Activated gamma-delta T cell treated with anti-CD3 and anti-CD28 coated beads, Interleukin-2, amount 50 U/mL, for 16 hours (primary cell): ENCODE measurements at places on chromosomes 4 and X.

DNA sequence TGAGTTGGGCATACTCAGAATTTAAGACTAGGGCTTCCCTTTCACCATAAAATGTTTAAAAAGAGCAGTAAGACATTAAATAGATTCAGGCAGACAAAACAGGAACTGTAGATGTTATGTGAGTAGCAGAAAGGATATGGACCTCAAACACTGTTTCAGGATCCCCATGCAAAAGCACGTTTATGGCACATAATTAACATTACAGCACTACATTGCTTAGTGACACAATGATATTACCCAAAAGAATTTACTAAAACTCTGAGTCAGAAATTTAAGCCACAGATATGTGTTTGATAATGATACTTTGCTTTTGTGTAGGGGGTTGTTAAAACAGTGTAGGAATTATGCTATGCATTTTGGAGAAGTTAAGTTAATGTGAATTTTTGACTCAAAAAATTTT is 266.3 kb downstream of the PDGFC start:
- DNase-seq, result no peak

DNA sequence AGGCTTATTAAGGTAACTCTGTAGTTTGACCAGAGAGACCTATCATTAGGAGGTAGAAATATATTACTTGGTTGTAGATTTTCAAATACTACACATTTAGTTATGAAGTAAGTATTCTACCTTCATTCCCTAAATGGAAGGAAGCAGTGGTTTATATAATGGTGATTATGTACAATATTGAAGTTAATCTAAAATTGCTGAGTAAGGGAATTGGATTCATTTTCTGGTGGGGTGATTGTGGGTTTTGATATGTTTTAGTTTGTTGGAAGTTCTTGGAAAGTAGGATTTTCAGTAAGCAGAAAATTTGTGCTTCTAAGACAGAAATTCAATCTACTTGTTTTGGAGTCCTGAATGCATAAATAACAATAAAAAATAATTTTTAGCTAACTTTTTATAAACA is 1830.9 kb upstream of the ADGRL3 start:
- no peak for DNase-seq

DNA sequence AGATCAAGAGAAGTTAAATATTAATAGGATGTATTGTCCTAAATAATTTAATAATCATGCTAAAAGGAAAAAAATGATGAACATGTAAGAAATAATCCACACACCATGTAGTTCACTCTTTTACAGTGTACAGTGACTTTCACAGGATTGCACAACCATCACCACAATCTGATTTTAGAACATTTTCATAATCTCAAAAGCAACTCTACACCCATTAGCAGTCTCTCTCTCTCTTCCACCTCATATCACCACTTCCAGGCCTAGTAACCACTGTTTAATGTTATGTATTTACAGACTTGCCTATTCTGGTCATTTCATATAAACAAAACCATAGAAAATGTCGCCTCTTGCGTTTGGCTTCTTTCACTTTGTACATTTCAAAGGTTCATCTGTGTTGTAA is 153.4 kb downstream of the FSTL5 start:
- DNase-seq, result no peak

DNA sequence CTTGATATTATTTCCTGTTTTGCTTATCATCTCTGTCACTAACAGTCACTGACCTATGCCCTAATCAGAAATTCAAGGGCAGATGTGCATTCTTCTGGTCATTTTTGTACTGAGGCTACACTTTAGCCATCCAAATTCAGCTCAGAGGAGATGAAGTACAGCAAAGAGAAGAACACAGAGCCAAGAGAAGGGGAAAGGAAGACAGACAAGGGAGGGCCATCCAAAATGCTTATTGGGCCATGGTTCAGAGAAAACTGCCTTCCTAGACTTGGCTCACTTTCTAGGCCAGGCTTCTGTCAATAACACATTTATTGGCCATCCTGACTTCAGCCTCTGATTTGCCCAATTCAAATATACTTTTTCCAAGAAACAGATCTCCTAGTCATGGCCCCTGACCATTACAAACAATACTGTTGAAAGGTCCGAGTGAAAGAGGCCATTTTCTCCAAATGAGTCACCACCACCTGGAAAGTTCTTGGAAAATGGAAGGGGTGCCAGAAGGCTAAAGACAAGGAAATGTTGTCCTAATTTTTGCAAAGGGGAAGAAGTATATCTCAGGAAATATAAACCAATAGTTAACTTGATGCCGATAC is 56.4 kb downstream of the DCX start:
- DNase-seq, result no peak

GRCh38 chrX:19832191-19832965 is 55.0 kb downstream of the SH3KBP1 start:
- no peak for DNase-seq

DNA sequence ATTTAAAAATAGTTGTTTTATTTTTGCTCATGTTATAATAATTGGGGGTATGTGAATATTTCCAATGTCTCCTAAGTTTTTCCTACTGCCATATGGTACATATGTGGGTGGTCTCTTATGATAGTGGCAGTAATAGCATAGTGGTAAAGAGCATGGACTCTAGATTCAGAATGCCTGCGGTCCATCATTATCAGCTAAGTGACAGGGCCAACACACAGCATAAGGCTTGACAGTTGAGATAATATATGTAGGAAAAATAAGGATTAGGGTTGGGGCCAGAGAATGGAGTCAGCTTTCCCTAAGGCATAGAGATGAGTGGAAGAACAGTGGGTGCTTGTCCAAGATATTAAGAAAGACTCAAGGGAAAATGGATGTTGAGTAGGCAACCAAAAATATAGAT is 2707.5 kb downstream of the PCDH7 start:
- DNase-seq, result no peak

DNA sequence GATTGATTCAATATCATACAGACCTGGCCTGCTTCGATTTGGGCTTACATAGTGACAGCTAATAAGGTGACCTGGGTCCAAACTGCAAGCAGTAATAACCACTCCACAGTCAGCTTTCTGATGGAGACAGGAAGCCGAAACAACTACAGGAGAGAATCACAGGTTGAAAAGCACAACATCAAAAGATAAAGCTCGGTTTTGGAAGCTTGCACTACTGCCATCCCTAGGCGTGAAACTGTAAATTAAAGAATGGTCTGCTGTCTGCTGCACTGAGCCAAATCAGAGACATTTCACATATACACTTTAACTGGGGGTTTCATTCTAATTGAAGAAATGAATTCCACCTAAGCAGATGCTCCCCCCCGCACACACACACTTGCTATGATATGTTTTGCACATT is 116.3 kb downstream of the DHX15 start:
- DNase-seq, result no peak

- no peak for DNase-seq
Observed at GRCh38 chrX:117400005-117400404, 716.6 kb downstream of the KLHL13 start.

- DNase-seq, result no peak
Observed at GRCh38 chrX:12113321-12113720, 25.0 kb upstream of the FRMPD4 start.

- DNase-seq, result no peak
Observed at GRCh38 chr4:34043131-34043530, 2201.2 kb downstream of the ARAP2 start.

- no peak for DNase-seq
Observed at GRCh38 chrX:22237479-22237878, 35.2 kb upstream of the CBLL2 start.

DNA sequence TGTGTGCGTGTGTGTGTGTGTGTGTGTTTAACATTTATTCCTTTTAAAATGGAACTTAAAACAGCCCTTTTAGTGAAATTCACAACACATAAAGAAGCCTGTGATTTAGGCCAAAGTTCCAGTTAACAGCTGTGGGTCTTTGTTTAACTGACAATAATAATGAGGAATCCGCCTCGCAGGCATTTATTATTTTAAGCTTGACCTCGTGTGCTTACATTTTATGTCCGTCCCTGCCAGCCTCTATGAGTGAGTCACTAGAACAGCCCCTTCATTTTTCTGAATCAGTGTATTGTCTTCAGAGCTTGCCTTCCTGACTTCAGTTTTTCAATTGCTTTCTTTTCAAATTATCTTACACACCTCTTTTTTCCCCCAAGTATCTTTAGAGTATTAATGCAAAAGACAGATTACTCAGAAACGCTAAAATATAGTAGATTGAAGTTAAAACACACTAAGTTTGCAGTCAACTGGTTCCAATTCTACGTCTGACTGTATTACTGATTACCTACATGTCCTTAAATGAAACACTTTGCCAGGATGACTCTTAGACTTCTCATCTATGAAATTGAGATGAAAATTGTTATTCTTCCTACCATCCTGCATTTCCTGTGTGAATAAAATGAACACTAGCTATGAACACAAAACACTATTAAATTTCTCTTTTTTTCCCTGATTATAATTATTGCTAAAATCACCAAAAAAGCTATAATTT is 319.6 kb upstream of the HS3ST1 start:
- no peak for DNase-seq

- DNase-seq, result no peak
Observed at GRCh38 chr4:88673886-88674285, 23.7 kb downstream of the NAP1L5 start.

- no peak for DNase-seq
Observed at GRCh38 chr4:24704149-24704548, 91.2 kb upstream of the SOD3 start.

DNA sequence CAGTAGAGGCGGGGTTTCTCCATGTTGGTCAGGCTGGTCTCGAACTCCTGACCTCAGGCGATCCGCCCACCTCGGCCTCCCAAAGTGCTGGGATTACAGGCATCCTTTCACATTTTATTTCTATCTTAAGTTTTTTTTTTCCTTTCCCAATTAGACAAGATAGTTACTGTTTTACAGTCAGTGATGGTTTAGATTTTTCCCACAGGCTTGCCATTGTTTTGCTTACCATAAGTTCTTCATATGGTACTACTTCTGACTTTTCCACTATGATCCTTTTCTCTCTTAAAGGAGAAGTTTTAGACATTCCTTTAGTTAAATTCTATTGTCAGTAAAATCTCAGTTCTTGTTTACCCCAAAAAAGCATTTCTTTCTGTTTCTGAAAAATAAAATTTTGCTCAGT is 462.6 kb downstream of the CENPC start:
- DNase-seq, result no peak

DNA sequence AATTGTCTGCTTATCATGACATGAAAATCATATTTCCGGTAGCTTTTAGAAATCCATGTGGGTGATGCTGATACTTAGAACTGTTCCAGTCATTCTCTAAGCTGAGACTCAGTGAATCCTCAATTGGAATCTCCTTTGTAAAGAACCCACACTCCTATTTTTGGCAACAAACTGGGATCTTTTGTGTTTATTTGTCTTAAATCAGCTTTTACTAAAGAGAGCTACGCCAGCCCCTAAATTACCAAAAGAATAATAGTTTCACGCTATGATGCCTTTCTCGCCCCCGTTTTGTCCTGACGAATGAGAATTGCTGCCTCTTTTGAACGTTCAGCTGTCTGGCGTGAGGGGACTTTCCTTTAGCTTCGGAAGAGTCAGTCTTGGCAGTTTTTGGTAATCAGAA is 195.9 kb downstream of the SHOX start:
- DNase-seq, result no peak

DNA sequence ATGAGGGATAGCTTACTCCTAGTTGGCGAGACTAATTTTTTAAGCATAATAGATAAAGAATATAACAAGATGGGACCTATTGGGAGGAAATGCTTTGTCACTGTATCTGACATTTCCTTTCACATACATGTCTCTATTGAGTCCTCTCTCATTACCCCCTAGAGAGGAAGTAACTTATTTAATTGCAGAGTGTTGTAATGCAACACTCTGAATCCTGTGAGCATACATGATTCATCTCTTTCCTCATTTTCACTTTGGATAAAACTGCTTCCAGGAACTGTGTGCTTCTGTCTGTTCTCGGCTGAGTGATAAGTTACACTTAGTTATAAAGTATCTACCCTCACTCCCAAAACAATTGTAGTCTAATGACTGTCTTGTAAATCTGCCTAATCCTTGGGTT is 266.1 kb upstream of the ANXA10 start:
- DNase-seq, result no peak

- DNase-seq, result no peak
Observed at GRCh38 chr4:114603497-114603896, 4.9 kb downstream of the UGT8 start.

DNA sequence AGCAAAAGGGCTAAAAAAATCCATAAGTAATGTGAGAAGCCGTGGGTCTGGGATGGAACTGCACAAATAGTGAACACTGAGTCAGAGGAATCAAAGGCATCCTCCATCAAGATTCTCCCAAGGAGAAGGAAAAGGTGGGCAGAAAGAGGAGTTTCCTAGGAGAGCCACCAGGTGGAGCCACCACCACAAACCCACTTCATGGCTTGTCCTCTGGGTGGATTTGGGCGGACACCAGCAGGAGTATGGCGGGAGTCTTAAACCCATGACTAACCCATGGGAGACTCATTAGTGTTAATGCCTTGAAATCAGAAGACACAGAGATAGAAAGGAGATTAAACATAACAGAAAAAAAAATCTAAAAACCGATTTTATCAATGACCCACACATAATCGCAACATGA is 147.7 kb downstream of the SH3KBP1 start:
- DNase-seq, result peak; percentile 17

GRCh38 chr4:141455651-141456050 is 180.7 kb upstream of the IL15 start:
- no peak for DNase-seq

GRCh38 chr4:125770814-125771398 is 456.2 kb downstream of the FAT4 start:
- DNase-seq, result no peak

DNA sequence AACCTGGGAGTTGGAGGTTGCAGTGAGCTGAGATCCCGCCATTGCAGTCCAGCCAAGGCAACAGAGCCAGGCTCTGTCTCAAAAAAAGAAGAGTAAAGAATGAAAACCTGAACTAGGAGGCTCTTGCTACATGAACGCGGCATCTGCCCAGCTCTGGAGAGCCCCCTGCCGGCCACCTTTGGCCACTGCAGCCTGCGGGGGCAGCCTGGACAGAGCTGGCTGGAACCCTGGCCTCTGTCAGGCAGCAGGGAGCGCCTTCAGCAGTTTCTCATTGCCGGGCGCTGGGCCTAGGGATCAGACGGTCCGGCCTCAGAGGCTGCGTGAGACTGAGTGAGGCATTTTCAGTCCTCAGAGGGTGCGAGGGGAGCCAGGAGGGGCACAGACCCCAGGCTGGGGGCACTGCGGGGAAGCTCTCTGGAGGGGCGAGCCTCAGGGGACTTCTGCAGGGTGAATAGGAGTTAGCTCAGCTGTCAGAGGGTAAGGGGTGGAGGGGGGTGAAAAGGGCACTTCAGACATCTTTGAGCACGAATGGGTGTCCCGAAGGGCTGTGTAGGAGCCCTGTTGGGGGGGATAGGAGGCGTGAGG is 17.5 kb downstream of the DOK7 start:
- DNase-seq, result peak; percentile 61

DNA sequence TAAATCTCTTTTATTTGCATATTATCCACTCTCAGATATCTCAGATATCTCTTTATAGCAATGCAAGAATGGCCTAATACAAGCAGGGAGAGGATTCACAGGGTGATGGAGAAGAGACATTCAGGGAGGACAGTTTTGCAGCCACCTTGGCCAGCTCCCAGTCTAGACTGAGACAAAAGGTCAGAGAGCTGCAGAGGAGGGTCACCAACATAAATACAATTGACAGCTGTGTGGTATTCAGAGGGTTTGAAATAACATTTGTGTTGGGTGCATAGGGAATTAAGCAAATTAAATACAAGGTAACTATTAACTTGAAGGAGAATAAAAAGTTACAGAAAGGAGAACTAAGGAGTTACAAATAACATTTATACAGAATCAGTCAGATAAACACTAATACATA is 189.5 kb upstream of the TAPT1 start:
- no peak for DNase-seq

GRCh38 chr4:5708449-5709206 is at the start of gene EVC2:
Gene EVC2 (minus strand): TSS chr4:5708559. CDS start chr4:5708513, 46 bp downstream.
- DNase-seq, result peak; percentile 5

GRCh38 chr4:114601304-114602052 is 2.9 kb downstream of the UGT8 start:
- DNase-seq, result no peak
